NCI-H446 (cell line): ENCODE measurements at places on chromosomes 1 and 21.

- no peak for DNase-seq
Observed at GRCh38 chr1:41954533-41954944, 35.8 kb upstream of the HIVEP3 start.

- no peak for DNase-seq
Observed at GRCh38 chr1:30190511-30191153, 532.8 kb downstream of the MATN1 start.

DNA sequence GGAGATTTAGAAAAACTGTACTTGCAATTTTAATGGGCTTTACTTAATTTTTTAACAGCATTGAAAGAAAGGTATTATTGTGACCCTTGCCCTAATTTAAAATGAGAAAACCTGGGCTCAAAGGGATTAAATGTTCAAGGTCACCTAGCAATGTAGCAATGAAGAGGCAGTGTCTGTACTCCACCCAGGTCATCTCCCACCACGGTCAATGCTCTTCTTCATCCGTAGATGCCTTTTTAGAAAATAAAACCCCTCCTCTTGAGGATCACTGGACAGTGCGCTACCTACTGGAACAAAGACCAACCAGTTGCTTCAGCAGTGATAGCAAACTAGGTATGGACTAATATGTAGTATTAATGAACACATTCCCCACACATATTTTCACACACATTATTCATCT, 29.8 kb upstream of the HAO2 start:
- no peak for DNase-seq

GRCh38 chr1:226665505-226666163, 73.4 kb downstream of the ITPKB start:
- DNase-seq = no peak

GRCh38 chr1:6028042-6028850, 17.4 kb upstream of the KCNAB2 start:
- no peak for DNase-seq

GRCh38 chr1:245046315-245046714, 108.5 kb upstream of the KIF26B start:
- no peak for DNase-seq

GRCh38 chr1:83810144-83810543, 188.8 kb downstream of the TTLL7 start:
- DNase-seq = no peak

GRCh38 chr1:39896909-39897685, 4.6 kb downstream of the MYCL start:
- DNase-seq = no peak

DNA sequence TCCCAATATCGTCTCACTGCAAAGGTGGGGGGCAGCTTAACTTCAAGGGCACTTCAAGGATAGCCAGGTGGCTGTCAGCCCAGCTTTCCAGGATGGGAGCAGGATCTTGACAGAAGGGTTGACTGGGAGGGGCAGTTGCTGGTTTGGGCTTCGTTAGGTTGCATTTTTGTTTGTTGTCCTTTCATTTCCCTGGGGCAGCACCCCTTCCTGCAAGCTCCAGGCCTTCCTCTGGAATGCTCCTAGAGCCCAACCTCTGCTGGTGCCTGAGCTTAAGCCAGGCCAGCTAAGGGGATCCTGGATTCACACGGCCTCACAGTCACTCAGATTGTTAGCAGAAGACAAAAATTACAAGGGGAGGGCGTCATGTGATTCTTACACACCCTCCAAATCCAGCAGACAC, 4.1 kb upstream of the OLIG2 start:
- DNase-seq = no peak

- no peak for DNase-seq
Observed at GRCh38 chr1:79852004-79852403, 845.5 kb upstream of the ADGRL4 start.

GRCh38 chr1:209318181-209319056, 265.1 kb upstream of the CAMK1G start:
- no peak for DNase-seq

GRCh38 chr1:36771240-36771639, 263.1 kb downstream of the GRIK3 start:
- DNase-seq = no peak

DNA sequence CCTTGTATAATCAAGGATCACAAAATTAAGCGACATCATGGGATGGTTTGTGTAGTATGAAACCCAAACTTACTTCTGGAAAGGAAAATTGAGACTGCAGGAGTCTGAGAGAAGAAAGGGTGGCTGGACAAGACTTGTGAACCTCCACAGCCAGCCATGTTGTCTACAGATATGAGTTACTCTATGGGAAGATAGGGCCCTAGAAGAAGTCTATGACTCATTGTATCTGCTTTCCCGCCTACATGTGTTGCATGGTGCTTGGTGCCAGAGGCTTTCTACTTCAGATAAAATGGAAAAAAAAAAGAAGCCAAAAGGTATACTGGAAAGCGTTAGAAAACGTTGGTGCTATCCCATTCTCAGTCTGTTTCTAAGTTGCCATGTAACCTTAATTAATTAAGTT, 18.7 kb upstream of the OR6N2 start:
- DNase-seq = no peak

- no peak for DNase-seq
Observed at GRCh38 chr1:2009101-2010053, 5.8 kb upstream of the CFAP74 start.

DNA sequence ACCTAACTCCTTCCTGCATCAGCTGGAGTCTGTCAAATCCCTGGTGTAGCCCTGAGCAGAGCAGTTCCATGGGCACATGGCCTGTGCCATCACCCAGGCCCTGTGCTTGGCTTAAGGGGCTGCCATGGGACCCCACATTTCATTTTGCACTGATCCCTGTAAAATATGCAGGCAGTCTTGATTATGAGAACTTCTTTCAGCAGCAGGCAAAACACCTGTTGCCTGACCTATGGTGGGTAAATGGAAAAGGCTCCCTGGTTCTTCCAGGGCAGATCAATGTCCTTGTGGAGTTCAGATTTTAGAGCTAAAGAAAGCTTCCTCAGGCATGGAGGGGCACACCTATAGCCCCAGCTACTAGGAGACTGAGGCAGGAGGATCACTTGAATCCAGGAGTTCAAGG, 44.2 kb downstream of the HSD3B1 start:
- no peak for DNase-seq

DNA sequence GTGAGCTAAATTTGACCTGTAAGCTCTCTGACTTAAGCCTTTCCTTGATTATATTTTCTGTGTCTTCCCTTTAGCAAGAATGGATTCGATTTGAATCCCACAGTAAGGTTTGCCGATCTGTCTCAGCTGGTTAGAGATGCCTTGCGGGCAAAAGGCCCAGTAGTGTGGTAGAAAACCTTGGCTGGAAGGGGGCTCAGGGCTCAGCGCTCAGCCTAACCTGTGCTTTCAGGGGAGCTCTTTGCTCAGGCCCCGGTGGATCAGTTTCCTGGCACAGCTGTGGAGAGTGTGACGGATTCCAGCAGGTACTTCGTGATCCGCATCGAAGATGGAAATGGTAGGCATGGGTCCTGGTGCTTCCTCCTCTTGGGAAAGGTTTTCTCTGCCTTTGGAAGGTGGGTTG, 7.1 kb downstream of the NECAP2 start:
- DNase-seq = no peak

DNA sequence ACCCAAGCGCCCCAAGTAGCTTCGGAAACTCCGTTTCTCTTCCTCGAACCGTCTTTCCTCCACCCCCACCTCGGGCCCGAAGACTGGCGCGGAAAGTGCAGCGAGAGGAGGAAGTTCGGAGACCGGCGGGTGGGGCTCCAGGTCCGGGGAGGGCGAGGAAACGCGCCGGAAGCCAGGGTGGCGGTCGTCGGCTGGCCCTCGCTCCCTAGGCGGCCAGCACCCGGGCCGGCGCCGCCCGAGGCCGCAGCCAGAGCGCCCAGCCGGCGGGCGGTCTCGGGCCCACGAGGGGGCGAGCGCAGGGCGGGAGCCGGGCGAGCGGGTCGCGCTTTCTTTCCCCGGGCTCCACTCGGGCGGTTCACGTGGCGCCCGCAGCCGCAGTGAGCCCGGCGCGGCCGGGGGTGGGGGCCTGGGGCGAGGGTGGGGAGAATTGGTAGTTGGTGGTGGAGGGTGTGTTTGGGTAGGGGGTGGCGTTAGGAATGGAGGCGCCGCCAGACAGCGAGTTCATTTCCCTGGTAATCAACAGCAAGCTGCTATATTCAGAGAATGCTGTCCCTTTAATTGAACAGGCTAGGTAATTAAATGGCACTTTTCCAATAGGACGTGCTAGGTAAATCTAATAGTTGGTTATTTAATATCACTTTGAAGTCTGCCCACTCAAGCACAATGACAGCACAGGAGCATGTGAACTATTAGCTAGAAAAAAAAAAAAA, 6.7 kb downstream of the LMO4 start:
- no peak for DNase-seq

- DNase-seq = no peak
Observed at GRCh38 chr21:33315946-33316710, 8.6 kb upstream of the IFNAR1 start.

DNA sequence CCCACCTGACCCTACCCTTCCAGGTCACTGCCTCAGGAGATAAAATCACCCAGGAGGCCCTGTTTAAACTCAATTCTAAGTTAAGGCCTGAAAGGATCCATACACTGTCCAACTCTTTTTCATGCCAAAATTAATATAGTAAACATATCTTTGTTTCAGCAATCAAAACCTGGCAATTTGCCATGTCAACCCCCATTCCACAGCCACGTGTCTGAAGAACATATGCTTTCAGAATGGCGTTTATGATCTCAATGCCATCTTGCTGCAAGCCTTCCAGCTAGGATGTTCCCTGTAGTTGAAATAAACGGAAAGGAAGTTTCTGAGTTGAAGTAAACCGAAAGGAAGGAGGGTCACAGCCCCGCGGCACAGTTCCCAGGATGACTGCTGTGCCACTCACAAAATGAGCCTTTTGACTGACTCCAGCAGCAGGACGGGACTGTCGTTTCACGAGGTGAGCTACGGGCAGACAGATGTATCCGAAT, 472.0 kb downstream of the SMYD3 start:
- no peak for DNase-seq

- peak; percentile 18 for DNase-seq
Observed at GRCh38 chr1:2554621-2555387, 1.4 kb upstream of the TNFRSF14 start.

GRCh38 chr1:170218257-170218650, 72.5 kb downstream of the NTMT2 start:
- DNase-seq = no peak

- DNase-seq = peak; percentile 10
Observed at GRCh38 chr1:237864338-237865244, 26.1 kb downstream of the ZP4 start.

GRCh38 chr1:153563991-153564390, 1.7 kb downstream of the S100A2 start:
- no peak for DNase-seq
